T-helper 2 cell (primary cell): ENCODE measurements at places on chromosomes 7 and 10.

DNA sequence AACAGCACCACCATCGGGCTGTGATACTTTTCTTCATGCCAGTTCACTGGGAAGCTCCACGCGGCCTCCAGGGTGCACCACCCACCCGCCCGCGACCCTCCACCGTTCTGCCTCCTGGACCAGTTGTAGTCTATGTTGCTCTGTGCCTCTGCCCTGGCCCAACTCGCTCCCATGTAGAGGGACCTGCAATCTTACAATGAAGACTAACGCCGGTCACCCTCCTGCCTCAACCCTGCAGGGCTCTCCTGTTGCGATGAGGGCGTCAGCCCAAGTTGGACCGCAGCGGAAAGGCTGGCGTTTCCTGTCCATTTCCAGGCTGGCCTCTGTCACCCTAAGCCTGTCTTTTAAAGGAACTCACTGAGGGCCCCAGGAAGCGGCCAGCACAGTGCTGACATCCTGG lies 34.9 kb downstream of the IL15RA start:
- DNase-seq, result no peak

GRCh38 chr10:5587151-5588079 lies 62.7 kb downstream of the CALML3 start:
- DNase-seq, result no peak

GRCh38 chr10:75508814-75509306 lies 77.4 kb downstream of the LRMDA start:
- DNase-seq, result no peak

DNA sequence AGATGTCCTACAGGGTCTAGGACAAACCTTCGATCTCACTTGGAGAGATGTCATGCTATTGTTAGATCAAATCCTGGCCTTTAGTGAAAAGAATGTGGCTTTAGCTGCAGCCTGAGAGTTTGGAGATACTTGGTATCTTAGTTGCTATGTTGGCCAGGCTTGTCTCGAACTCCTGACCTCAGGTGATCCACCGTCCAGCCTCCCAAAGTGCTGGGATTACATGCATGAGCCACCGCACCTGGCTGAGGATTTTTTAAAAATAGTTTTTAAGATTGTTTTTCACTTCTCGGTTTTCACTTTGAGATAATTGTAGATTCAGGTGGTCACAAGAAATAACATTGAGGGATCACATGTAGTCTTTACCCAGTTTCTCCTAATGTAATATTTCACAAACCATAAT lies 738.3 kb upstream of the POM121L12 start:
- DNase-seq, result no peak

DNA sequence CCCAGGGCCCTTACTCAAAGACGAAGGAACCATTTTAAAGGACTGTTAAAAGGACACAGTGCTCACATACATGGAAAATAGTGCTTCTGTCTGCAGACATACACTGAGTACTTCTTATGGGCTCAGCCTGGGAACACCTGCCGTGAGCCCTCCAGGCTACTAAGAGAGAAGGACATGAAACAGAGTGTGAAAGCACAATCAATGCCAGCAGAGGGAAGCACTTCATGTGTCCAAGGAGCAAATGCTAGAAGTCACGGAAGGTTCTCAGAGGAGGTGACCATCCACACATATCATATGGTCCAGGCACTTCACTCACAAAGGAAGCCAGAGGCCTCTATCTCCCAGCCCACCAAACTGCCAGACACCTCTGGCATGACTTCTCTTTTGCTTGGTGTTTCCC lies 15.5 kb downstream of the ELMO1 start:
- no peak for DNase-seq

DNA sequence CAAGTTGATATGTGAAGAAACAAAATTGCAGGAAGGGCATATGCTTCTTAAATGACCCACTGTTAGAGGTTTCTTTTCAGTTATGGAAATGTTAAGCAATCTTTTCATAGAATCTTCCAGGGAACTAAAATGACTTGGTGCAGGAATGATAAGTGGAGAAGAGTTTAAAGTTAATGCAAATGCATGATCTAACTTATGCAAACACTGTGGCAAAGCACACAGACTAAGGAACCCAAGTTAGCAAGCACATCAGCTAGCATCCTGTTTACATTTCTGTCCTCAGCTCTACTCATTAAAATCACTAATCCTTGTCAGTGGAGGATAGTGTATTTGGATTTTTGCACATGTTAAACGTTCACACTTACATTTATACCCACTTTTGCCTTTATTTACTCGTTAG lies 9.3 kb downstream of the CLCN1 start:
- DNase-seq, result no peak

DNA sequence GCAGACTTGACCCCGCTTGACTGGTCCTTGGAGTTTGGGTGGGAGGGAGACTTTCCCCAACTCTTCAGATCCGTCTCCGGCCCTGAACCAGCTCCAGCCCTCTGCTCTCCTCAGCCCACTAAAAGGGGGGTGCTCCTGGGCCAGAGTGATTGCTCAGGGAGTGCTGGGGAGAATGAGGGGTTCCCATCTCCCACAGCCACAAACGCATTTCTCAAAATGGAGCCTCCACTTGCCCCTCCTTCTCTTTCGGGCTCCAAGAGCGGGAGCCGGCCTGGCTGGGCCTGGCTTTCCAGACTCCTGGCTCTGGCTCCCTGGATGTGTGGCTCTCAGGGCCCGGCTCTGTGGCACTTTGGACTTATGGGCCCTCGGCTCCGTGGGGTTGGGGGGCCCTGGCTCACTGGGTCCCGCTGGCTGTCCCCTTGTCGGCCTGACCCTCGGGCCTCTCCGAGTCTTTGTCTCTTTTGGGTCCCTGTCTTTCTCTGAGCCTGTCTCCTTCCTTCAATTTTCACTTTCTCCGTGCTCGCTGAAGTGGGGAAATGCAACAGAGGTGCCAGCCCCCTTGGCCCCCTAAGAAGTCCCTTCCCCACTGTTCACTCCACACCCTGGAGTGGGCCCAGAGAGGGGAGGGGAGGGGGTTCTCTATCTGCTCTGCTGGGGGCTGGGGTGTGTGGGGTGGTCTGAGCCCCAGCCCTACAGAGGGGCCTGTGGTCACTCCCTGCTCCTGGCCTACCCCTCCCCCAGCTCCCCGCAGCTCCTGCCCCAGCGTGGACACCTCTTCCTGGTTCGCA lies 713 bp downstream of the LZTS2 start:
- DNase-seq, result no peak

GRCh38 chr10:117805139-117805538 lies 241.6 kb downstream of the RAB11FIP2 start:
- no peak for DNase-seq

GRCh38 chr7:11473220-11473619 lies 358.8 kb downstream of the THSD7A start:
- DNase-seq, result no peak

DNA sequence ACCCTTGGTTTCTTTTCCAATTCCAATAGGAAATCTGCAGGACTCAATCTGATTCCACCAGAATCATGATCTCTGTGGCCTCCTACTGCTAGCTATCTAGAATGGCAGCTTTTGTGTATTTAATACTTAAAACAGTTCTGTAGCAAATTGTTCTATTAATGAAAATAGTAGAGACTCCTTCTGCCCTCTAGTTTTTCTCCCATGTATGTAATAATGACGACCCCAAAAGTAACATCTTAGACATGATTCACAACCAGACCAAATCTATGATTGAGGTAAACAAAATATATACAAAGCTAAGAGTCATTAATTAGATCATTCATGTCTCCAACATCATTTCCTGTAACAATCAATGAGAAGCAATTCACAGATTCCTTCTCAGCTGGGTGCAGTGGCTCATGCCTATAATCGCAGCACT lies 259.1 kb upstream of the MKLN1 start:
- DNase-seq, result no peak

DNA sequence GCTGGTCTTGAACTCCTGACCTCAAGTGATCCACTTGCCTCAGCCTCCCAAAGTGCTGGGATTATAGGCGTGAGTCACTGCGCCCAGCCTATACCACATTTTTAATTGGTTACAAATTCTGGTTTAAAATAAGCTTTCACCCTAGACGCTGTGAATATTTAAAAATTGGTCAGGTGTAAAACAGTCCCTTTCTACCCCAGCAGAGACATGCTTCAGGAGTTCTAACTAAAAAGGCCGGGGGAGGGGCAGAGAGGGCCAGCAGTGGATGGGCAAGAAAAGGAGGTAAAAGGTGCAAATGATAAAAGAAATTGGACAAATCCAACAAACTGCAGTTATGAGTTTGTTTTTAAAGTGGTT lies 70.0 kb downstream of the WAPL start:
- DNase-seq, result no peak

DNA sequence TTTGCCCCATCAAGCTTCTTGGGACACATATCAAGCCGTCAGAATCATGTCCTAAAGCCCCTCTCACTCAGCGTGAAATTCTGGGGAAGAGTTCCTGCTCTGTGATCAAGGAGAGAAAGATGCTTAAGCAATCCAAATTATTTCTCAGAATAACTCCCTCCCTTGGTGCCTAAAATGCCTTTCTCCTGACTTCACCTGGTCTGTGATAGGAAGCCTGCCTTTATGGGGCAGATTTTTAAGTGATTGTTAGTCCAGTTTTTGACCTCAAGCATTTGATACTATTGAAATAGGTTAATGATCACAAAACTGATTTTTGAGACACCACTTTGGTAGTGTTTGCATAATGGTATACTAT lies 76.4 kb upstream of the MAGI2 start:
- no peak for DNase-seq

DNA sequence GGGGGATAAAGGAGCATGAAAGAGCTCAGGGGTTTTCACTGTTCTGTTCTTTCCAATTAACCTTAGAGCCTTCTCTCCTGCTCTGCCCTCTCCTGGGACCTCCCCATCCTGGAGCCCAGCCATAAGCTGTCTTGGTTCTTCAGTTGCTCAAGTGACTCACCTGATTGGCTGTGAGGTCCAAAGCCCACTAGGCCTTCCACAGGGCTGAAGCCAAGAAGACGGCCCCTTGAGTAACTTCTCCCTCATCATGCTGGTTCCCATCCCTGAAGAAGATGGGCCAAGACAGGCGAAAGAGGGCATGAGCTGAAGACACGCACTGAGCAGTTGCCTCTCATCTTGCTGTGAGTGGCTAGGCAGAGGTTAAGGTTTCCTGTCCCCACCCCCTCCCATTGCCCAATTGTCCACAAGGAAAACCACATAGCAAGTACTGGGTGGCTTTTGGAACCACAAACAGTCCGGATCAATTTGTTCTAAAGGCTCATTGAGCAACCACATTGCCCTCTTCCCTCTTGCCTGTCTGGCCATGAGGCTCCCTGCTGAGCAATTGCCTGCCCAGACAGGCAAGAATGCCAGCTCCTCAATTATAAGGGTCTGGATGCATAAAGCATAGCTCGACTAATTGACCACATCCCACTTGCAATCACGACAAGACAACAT lies 43.9 kb upstream of the GPAM start:
- DNase-seq, result no peak

DNA sequence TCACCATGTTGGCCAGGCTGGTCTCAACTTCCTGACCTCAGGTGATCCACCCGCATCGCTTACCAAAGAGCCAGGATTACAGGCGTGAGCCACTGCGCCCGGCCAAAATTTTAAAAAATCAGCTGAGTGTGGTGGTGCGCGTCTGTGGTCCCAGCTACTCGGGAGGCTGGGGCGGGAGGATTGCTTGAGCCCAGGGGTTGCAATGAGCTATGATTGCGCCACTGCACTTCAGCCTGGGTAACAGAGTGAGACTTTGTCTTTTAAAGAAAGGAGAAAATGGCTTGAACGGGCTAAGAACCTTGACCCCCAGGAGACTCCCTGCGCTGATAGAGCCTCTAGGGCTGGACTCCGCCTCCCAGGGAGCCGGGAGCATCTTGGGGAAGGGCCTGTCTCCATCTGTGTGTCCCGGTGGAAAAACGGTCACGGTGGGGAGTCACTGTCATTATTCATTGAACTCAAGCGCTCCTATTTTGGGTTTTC lies 760 bp upstream of the KCTD7 start:
- no peak for DNase-seq

DNA sequence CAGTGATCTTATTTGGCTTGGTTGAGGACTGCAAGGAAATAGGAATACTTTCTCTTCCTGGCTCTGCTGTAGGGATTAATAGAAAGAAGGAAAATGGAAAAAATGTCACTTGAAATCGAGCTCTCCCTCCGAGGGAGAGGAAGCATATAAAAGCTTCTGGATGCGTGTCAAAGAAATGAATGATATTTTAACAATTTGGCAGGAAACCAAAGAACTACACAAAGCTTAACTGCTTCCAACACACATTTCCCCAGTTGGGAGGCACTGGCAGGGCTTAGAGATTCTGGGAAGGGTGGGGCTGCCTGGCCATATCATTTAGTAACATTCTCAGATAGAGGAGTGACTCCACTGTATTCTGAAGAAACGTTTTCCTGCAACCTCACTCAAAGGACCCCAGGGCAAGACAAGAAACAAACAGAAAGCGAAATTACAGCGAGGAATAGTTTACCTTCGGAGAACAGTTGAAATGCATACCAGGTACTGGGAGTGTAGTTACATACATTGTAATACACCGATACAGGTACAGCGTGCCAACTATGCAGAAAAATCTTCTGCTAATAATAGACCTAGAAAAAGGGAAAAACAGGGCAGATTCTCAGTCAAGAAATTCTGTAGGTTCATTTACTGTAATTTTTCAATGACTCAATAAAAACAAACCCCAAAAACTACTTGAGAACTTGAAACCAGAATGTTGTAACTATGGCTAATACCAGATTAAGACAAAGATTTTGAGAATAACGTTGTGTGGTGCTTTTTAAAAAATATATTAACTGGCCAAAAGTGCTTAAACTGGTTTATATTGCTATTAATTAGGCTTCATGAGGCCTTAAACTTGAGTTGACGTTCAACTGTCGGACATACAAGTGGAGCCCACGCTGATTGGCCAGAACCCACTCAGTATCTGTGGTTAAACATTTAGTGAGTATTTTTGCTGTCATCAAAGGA lies 75.7 kb upstream of the ASAH2 start:
- DNase-seq, result no peak

- no peak for DNase-seq
These were observed 527.8 kb downstream of the MDFIC start for GRCh38 chr7:115449689-115450088.

DNA sequence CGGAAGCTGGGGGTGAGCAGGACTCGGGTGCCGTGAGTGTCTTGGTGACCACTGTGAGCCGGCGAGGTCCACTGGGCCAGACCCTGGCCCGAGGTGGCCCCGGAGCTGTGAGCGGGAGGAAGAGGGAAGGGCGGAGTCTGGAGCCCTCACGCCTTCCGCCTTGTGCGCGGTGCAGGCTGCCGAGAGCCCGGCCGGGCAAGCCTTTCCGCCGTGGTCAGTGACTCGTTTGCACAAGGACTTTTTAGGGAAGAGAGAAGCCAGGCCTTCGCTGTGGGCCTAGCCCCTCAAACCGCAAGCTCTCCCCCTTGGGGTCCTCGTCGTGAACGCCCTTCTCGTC lies 40.9 kb upstream of the ZNF32 start:
- no peak for DNase-seq

GRCh38 chr7:135665042-135665441 lies 2.7 kb downstream of the STMP1 start:
- DNase-seq, result no peak

DNA sequence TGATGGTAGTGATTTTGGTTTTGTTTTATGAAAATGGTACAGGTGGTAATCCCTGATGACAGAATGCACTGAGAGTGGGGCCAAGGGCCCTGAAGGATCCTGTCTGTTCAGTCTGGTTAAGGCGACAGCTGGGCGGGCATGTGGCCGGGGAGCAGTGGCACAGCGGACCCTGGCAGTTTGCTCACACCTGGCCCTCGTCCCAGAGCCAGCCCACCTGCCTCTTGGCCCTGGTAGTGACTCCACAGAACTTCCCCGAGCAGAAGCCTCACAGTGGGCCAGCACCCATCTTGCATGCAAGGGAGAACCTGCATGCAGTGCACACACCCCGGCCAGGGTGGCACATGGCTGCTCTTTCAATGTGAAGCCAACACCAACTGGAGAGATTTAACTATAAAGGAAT lies 82.8 kb downstream of the ALOX5 start:
- DNase-seq, result no peak
